Cortex of kidney (tissue), 1 donor: ENCODE measurements at places on chromosomes 6 and 20.

DNA sequence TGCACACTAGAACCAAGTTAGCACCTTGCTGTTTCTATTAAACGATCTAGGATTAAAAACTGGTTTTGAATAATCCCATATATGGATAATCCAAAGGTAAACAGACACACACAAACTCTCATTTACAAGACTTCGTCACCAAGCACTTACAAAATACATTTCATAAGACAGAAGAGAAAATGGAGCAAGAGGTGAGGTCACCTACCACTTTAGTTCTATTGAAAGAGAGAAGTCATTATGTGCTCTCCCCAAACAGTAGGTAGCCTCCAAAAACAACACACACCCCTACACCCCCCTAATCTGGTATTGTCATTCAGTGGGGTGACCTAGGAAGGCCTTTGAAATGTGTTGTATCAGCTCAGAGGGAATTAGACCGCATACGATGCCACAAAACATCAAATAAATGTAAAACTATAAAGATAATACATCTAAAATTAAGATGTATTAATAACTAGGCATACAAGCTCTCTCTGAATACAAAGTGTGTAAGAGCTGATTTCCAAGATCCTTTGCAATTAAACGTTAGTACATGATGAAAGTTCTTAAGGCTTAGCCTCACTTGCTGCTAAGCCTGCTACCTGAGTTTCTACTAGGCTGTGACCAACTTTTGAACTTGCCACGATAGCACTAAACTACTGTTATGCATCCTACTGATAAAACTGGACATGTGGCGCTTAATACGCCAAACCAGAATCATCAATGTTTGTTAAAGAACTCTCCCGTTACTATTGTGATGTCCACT lies 1.6 kb downstream of the SRPK1 start:
- DNase-seq: no peak

- no peak for DNase-seq
Observed at GRCh38 chr6:137261761-137262160, 42.6 kb upstream of the IFNGR1 start.

DNA sequence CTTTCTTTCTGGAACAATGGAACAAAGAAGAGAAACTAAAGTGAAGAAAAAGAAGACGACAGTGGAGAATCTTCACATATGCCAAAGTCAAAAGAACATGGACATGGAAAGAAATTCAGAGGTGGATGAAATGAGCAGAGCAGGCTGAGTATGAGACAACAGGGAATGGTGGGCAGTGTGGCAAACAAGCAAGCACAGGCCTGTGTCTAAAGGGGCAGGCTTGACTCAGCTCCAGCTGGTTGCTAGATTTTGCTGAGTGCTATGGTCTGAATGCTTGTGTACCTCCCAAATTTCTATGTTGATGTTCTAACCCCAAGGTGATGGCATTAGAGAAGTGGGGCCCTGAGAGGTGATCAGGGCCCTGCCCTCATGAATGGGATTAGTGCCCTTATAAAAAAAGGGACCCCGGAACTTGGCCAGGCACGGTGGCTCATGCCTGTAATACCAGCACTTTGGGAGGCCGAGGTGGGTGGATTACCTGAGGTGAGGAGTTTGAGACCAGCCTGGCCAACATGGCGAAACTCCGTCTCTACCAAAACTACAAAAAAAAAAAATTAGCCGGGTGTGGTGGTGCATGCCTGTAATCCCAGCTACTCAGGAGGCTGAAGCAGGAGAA lies 49.6 kb downstream of the ZMYND8 start:
- DNase-seq: no peak

DNA sequence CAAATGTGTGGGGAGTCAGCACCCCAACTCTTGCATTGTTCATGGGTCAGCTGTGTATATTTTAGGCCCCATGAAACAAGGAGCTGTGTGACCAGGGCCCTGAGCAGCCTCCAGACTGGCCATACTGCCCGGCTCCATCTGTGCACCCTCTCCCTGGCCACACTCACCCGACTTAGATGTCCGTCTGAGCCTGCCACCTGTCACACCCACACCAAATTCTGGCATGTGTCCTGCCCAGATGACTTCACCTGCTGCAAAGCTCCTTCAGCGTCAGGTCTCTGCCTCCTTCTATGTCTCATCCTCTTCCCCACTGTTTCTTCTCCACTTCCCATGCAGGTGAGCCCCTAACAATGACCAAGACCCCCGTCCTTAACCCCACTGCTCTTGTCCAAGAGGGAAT lies 88.1 kb upstream of the THBS2 start:
- DNase-seq: no peak

DNA sequence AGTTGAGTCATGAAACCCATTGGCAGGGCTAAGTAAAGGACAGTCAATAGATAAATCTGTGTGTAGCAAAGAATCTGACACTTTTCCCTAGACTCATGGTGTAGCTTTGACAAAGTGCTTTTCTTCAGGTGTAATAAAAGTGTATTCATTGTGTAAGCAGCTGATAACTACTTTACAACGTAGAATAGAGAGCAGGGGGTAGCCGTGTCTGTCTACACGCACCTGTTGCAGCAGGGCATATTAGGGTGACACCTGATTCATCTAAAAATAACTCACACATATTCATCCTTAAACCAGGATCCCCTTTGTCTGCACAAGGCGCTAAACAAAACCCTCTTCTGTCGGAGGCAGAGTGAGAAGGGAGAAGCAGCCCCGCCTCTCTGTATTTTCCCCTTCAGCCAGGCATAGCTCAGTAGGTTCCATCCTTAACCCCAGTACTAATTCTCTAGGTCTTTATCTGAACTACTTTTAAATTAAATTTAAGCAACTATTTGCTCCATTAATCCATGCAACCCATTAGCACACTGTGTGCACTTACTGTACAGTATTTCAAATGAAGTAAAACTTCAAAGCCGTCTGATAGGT lies 306.7 kb upstream of the SASH1 start:
- no peak for DNase-seq

GRCh38 chr6:36095497-36096391 lies 34.6 kb upstream of the MAPK13 start:
- no peak for DNase-seq

- DNase-seq: no peak
Observed at GRCh38 chr20:35492352-35492751, 37.0 kb downstream of the CEP250 start.

- no peak for DNase-seq
Observed at GRCh38 chr6:169427856-169428255, 174.2 kb upstream of the THBS2 start.

DNA sequence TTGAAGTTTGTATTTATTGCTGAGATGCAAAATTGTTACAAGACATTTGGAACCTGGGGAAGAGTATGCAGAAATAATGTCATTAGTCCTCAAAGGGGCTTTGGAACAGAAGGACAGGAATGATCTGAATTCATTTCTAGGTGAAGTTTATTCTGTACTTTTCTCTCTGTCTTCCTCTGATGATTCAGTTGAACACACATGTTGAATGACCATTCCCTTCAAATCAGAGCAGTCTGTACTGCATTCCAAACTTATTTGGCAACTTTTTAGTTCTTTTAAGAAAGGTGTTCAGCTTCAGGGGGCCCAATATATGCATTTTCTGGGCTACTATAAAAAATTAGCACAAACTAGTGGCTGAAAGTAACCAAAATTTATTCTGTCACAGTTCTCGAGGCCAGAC lies 213.9 kb upstream of the LAMP5 start:
- DNase-seq: no peak

DNA sequence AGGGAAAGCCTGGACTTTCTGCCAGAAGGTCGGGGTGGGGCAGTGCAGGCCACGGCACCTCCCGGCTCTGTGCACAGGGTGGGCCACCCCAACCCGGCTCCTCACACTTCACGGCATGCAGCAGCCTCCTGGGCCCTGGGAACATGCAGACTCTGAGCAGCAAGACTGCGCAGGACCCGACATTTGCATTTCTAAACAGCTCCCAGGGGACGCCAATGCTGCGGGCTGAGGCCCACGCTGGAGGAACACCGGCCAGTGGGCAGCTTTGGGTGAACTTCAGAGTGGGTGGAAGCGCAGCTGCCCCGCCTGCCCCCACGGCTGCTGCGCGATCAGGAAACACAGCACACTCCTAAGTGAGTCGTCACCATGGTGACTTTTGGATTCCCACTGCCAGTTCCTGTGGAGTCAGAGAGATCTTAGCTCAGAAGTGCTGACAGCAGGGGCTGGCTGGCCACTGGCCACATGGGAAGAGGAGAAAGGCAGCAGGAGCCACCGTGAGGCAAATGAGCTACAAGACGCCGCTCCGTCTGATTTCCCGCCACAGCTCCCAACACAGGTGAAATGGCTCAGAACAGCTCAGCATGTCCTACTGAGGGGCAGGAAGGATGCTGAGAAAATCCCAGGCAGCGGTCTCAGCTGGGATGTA lies 52.1 kb downstream of the RNASET2 start:
- no peak for DNase-seq

- DNase-seq: no peak
Observed at GRCh38 chr6:40391086-40391485, 196.1 kb downstream of the LRFN2 start.

GRCh38 chr6:31143148-31143547 lies 4.3 kb upstream of the PSORS1C2 start:
- no peak for DNase-seq

DNA sequence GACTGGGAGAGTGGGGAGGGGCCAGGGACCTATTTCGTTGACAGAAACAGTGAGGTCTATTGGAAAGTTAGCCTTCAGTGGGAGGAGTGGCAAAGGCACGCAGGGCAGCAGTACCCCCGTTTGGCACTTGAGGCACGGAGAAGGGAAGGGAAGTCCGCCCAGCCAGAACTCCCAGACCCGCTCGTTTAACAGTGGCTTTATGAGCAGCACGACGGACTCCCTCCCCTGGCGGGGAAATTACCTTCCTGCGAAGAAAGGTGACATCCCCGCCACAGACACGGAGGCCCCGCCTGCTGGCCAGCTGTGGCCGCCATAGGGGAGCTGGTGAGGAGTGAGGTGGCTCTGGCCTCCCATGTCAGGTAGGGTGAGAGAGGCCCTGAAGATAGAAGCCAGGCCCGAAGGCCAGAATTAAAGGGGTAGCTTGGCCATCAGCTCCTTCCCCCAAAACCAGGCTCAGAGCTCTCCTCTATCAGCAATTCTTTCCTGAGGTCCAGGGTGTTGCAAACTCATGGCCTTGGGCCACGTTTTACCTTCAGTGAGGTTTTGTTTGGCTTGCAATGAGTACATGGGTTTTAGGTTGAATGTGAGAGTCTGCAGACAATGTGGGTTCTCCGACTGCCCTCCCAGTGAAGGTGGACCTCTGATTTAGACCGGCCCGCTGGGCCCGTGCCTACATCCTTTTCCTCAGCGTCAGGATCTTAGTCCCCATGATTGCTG lies 123.7 kb downstream of the MRPL14 start:
- DNase-seq: no peak

DNA sequence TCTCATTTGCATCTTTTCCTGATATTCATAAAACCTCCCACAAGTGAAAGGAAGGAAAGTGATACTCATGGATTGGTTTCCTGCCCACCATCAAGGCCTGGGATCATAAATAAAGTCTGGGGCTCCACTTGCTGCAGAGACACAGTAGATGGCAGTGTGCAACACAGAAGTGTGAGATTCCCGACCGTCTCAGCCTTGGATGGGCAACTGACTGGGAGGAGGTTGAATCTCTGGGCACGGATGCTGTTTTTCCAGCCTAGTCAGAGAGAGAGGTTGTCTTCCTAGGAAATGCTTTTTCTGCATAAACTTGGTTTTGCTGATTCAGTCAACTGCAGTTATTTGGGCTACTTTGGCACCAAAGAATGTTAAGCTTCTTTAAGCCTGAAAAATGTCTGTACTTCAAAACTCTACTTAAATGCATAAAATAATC lies 9.9 kb upstream of the RFPL4B start:
- no peak for DNase-seq

- DNase-seq: no peak
Observed at GRCh38 chr20:43570496-43570895, 11.7 kb downstream of the SGK2 start.

- DNase-seq: no peak
Observed at GRCh38 chr6:43757966-43758616, 11.9 kb upstream of the VEGFA start.

DNA sequence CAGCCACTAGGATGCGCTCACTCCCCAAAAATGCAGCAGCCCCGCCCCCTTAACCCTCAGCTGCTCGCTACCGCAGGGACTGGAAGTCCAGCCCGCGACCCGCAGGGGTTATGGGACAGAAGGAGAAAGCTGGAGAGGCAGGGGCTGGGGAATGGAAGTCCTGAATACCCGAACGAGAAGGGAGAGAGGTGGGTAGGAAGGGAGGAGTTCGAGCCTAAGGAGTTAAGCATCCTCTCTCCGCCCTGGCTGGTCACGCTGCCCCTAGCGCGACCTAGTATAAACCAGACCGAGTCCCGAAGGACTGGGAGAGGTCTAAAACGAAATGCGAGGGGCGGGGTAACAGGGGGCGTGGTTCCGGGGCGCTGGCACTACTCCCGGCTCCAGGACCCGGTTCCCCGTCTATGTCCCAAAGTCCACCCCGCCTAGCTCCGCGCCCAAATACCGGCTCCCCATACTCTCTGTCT lies 448 bp upstream of the DDAH2 start:
- no peak for DNase-seq

DNA sequence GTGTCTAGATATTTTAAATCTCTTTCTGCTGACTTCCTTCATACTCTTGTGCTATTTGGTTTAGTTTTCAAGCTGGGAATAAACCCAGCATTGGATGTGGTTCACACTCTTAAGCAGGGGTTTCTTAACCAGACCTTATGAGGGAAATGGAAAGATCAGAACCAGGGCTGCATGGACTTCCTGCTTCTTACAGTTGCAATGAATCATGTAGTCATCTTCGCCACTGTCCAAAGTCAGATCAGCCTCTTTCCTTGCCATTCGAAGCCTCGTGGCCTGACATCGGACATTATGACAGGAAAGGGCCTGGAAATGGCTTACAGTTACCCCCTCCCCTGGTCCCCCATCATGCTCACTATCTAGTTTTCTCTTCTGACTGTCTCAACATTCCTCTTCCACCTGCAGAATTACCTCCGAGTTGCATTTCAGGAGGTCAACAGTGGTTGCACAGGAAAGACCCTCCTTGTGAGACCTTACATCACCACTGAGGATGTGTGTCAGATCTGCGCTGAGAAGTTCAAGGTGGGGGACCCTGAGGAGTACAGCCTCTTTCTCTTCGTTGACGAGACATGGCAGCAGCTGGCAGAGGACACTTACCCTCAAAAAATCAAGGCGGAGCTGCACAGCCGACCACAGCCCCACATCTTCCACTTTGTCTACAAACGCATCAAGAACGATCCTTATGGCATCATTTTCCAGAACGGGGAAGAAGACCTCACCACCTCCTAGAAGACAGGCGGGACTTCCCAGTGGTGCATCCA lies 16.8 kb upstream of the NAA20 start:
- no peak for DNase-seq

GRCh38 chr6:104855507-104855906 lies 4.2 kb downstream of the HACE1 start:
- DNase-seq: no peak

- DNase-seq: no peak
Observed at GRCh38 chr20:16699293-16699692, 30.5 kb upstream of the SNRPB2 start.

GRCh38 chr6:138528956-138529355 lies 29.7 kb upstream of the NHSL1 start:
- DNase-seq: no peak

GRCh38 chr6:124659427-124659826 lies 302.8 kb upstream of the RNF217 start:
- DNase-seq: no peak

GRCh38 chr20:41380551-41381193 lies 14.1 kb upstream of the EMILIN3 start:
- DNase-seq: no peak
